ENCODE measurements at places on chromosomes 7 and 10.

DNA sequence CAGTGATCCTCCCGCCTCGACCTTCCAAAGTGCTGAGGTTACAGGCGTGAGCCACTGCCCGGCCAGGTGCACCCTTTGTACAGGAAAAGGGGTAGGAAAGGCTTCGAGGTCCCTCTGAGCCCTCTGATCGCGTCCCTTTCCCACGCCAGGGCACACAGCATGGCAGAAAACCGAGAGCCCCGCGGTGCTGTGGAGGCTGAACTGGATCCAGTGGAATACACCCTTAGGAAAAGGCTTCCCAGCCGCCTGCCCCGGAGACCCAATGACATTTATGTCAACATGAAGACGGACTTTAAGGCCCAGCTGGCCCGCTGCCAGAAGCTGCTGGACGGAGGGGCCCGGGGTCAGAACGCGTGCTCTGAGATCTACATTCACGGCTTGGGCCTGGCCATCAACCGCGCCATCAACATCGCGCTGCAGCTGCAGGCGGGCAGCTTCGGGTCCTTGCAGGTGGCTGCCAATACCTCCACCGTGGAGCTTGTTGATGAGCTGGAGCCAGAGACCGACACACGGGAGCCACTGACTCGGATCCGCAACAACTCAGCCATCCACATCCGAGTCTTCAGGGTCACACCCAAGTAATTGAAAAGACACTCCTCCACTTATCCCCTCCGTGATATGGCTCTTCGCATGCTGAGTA, 871 bp downstream of the POP7 start:
- no peak for DNase-seq

GRCh38 chr10:127926455-127926854, 19.6 kb downstream of the PTPRE start:
- DNase-seq = no peak

GRCh38 chr10:13684252-13684791, 97.6 kb downstream of the PRPF18 start:
- DNase-seq = peak; percentile 93

- DNase-seq = peak; percentile 89
Observed at GRCh38 chr7:5396999-5397663, 26.5 kb downstream of the TNRC18 start.

GRCh38 chr7:136033413-136034031, 56.4 kb upstream of the MTPN start:
- peak; percentile 35 for DNase-seq

GRCh38 chr10:70662362-70663220, 9.7 kb upstream of the ADAMTS14 start:
- no peak for DNase-seq

DNA sequence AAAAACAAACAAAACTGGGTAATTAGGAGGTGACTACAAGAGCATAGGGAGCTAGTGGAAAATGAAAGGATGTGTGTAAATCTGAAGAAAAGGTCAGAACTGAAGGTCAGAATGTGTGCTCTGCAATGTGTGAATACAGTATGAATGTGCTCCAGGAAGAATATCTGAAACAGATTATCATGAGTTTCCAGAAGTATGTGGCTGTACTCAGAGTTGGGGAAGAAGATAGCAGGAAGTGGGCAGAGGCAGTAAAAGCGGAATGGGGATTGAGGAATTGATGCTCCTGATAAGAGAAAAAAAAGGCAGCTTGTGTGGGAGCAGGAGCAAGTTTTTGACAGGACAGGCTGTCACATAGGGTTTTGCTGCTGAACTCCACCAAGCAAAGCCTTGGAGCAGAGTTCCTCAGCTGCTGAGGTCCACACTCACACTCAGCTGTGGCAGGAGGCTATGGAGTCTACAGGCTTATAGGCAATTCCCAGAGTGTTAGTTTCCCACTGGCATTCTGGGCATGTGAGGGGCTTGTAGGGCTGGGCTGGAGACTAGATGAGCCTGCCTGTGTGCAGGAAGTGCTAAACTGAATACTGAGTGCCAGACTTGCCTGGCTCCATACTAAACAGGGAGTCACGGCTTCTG, 22.9 kb downstream of the H2AZ2 start:
- DNase-seq = peak; percentile 38

DNA sequence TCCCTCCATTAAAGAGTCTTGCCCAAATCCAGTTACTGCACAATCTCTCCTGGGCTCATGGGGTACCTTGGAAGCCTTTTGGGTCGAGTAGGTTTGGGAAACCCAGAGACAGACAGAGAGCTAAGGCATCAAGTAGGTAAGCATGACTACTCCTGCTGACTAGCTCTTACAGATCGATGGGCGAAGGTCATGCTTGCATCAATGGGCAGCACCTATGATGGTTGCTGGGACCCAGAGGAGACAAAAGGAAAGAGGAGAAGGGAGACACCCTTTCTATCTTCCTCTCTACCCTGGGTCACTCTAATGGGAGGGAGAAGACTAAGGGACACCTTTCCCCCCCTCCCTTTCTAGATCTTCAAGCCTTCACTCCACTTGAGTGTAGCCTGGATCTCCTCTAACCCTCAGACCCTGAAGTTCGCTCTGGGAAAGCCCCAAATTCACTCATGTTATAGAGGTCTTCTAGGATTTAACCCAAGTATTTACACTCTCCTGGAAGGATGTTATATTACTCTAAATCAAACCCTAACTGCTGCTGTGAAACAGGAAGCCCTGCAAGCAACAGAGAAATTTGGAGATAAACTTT, 31.6 kb upstream of the ZNF746 start:
- DNase-seq = peak; percentile 10

- DNase-seq = peak; percentile 39
Observed at GRCh38 chr7:1144269-1144771, 15.7 kb downstream of the ZFAND2A start.

DNA sequence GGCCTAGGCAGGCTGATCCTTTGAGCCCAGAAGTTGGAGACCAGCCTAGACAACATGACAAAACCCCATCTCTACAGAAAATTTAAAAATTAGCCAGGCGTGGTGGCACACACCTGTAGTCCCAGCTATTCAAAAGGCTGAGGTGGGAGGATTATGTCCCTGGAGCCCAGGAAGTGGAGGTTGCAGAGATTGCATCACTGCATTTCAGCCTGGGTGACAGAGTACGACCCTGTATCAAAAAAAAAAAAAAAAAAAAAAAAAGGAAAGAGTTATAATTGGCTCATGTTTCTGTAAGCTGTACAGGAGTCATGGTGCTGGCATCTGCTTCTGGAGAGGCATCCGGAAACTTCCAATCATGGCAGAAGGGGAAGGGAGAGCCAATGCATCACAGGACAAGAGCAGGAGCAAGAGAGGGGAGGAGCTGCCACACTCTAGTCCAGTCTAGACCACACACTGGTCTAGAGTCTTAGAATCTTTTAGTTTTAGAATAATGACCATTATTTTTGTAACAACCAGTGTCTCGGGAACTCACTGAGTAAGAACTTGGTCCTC, 16.8 kb downstream of the DOCK1 start:
- DNase-seq = peak; percentile 91

GRCh38 chr7:144659211-144659610, 176.6 kb downstream of the TPK1 start:
- DNase-seq = no peak

GRCh38 chr10:98236862-98237261, 31.1 kb downstream of the LOXL4 start:
- DNase-seq = no peak

- peak; percentile 90 for DNase-seq
Observed at GRCh38 chr7:93890464-93891068, at the start of gene TFPI2. TFPI2 (minus strand) TSS chr7:93890753; CDS start chr7:93890678, 75 bp downstream.

- DNase-seq = no peak
Observed at GRCh38 chr7:128042012-128042411, 10.8 kb upstream of the LRRC4 start.

GRCh38 chr7:69817121-69817520, 218.8 kb downstream of the AUTS2 start:
- DNase-seq = peak; percentile 10

DNA sequence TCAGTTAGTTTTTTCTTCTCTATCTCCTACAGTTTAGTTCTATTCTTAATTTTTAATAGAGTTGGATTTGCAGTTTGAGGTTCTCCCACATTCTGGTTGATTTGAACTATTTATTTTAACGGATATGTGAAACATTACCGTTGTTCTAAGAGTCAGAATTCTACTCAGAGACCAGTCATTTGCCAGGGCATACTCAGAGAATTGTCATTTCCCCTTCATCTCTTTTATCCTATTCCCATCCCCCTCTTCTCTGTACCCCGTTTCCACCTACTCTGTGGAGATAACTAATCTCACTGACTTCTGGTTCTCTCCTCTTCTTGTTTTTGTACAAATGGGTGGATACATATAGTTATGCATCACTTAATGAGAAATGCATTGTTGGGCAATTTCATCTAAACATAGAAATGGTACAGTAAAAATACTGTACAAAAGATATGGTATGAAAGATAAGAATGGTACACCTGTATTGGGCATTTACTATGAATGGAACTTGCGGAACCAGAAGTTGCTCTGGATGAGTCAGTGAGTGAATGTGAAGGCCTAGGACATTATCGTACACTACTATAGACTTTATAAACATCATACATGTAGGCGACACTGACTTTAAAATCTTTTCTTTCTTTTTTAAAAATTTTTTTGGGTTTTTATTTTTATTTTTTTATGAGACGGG, 53.1 kb downstream of the INPP5F start:
- DNase-seq = peak; percentile 6

GRCh38 chr10:75665707-75666106, 234.3 kb downstream of the LRMDA start:
- DNase-seq = no peak

- no peak for DNase-seq
Observed at GRCh38 chr10:108771106-108771505, 1152.2 kb downstream of the XPNPEP1 start.

DNA sequence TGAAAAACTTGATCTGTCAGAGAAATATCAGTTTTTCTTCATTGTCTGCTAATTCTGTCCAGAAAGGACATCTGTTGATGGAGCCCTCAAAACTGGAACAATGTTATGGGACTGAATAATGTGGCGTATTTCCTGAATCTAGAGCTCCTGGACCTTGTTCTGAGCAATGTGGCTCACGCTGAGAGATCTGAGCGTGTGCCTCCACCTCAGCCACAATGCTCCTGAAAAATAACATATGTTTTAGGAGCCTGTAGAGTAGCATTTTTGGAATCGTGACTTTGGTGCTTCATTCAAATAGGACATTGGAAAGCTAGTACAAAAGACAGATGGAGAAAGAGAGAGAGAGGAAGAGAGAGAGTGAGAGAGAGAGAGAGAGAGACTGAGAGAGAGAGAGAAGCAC, 110.3 kb downstream of the BMPER start:
- DNase-seq = no peak

DNA sequence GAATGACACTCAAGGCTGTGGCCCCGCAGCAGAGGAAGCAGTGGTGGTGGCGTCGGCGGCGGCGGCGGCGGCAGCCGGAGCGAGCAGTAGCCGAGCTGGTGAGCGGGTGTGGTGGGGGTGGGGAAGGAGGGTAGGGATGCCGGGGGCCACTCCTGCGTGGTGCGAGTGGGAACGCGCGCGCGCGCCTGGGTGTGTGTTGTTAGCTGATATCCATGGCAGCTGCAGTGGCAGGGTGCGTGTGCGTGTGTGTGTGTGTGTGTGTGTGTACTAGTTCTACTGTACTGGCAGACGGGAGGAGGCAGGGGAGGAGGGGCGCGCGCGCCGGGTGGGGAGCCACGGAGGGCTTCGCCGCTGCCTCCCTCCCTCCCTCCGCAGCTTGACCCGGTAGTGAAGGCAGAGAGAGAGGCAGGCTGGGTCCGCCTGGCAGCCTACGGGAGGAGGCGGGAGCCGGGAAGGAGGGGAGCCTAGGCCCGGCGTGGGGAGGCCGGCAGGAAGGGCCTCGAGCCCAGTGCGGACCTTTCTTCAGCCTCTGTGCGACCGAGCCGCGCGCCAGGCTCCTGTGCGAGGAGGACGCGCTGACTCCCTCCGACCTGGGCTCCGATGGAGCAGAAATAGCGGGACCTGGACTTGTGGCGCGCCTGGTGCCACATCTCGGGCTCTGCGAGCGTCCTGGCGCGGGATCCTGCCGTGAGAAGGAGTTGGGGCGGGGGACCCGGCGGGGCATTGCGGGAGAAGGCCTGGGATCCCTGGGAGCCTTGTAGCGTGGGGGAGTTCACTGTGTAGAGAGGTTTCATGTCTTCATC, at the start of gene MAGI2:
Gene MAGI2, minus strand, starts transcription at position 110 of the 803 bp plus-strand sequence. CDS start 347 bp downstream, outside the sequence.
- peak; percentile 94 for DNase-seq

- no peak for DNase-seq
Observed at GRCh38 chr10:74586088-74586585, 240.3 kb upstream of the KAT6B start.

DNA sequence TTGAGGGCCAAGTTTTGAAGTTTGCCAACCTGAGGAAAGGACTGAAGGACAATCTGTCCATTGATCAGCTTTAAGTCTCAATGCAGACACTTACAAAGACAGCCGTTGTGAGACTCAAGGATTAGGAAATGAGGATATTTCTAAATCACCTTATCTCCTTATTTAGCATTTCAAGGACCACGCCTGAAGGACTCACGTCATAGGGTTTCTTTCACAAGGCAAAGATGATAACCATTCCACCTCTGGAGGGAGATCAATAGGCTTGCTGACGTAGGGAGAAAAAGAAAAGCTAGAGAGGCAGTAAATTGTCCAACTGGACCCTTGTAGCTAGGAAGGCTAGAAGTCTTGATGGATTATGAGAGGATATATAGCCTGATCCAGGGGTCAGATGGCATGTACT, 3.3 kb upstream of the ASB4 start:
- no peak for DNase-seq

GRCh38 chr7:69956541-69956940, 358.3 kb downstream of the AUTS2 start:
- DNase-seq = no peak

- DNase-seq = peak; percentile 77
Observed at GRCh38 chr10:97676770-97677581, 10.1 kb downstream of the AVPI1 start.

DNA sequence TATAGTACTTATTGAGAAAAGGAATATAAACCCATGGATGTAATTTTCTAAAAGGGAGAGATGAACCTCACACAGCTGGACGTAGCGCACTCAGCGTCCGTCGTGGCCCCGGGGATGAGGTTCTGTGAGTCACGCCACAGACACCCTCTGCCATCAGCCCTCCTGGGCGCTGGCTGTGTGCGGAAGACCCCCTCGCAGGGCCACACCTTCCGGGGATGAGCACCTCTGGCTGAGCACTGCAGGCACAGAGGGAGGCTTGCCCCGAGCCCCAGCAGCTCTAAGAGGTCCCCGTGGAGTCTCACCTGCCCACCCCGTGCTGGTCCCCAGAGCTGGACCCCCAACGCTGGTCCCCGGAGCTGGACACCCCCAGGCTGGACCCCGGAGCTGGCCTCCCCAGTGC, 215.8 kb downstream of the PTPRN2 start:
- no peak for DNase-seq

- DNase-seq = no peak
Observed at GRCh38 chr7:45082831-45083331, 5.9 kb downstream of the NACAD start.

- peak; percentile 98 for DNase-seq
Observed at GRCh38 chr7:117269417-117269816, 53.4 kb downstream of the WNT2 start.

DNA sequence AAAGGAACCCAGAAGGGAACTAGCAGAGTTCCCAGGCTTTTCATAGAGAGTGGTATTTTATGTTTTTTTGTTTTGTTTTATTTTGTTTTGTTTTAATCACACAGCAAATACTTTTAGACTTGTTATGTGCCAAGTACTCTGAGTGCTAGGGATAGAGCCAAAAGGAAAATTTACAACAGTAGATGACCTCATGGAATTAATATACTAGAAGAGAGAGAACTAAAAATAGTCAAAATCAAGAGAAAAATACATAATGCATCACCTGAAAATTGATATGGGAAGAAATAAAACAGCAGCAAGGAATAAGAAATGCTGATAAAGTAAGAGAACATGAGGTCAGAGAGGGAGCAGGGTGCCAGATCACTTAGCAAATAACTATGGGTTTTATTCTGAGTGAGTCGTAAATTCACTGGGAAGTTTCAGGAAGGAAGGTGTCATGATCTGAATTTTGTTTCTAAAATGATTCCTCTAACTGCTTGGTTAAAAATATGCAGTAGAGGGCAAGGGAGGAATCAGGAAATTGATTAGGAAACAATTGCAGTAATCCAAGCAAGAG, 351.0 kb downstream of the ANKRD7 start:
- no peak for DNase-seq

Data from cardiac fibroblast (primary cell).